Renal pelvis (tissue), 12 donors: ENCODE measurements at places on chromosomes 13 and 19. TPM values are rescaled to one million over a fixed set of nuclear protein-coding genes. Genes with fewer than 3 reads are reported as not detected.

Gene PRR20D
- polyA plus RNA-seq: not detected

Gene SYDE1
- 25.3 TPM for polyA plus RNA-seq

Gene PLPP2
- 4.1 TPM for polyA plus RNA-seq

Gene ATP11A
- 39.0 TPM for polyA plus RNA-seq

Gene ZNF28
- 19.7 TPM for polyA plus RNA-seq

Gene IGFL2
- not detected for polyA plus RNA-seq

DNA sequence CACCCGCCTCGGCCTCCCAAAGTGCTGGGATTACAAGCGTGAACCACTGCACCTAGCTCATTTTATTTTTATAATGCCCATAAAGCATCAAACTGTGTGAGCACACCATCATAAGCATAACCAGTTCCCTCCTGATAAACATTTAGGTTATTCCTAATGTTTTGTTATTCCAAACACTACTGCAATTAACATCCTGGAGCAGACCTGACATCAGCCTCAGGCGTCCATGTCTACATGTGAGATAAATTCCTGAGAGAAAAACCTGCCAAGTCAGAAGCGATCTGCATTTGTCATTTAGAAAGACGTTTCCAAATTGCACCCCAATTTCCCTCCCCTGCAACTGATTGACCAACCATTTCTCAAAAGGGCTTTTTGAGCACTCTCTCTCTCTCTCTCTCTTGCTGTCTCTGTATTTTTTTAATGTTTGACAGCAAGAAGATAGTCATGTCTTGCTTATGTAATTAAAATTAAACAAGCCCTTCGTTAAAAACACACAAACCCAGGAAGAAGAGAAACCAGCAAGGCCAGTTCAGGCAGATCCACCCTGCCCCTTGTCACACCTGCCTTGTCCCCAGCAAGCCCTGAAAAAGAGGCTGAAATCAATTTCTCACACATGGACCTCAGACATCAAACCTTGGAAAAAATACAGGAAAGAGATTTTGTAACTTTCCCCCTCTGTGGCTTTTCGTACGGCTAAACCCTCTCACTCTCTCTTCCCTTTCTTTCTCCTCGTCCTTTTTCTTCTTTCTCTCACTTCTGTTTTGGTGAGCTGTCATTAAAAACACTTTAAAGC, 9.9 kb downstream of the LYPD3 start:
- no peak for DNase-seq

GRCh38 chr19:55809381-55810058, 22.3 kb downstream of the NLRP11 start:
- peak; percentile 28 for DNase-seq

GRCh38 chr13:29359181-29359580, 236.3 kb downstream of the SLC7A1 start:
- DNase-seq: no peak

GRCh38 chr13:46896341-46897137, at the start of gene HTR2A:
TSS of gene HTR2A (minus strand) at chr13:46897053. CDS start at chr13:46895906, 1,147 bp downstream.
- peak; percentile 52 for DNase-seq

- DNase-seq: no peak
These were observed 133.5 kb downstream of the UQCRFS1 start for GRCh38 chr19:29079356-29080032.

GRCh38 chr13:76991796-76992547, at the start of gene CLN5:
TSS of gene CLN5 (plus strand) at chr13:76992081. CDS start at chr13:76992099, 18 bp downstream.
- DNase-seq: peak; percentile 87

DNA sequence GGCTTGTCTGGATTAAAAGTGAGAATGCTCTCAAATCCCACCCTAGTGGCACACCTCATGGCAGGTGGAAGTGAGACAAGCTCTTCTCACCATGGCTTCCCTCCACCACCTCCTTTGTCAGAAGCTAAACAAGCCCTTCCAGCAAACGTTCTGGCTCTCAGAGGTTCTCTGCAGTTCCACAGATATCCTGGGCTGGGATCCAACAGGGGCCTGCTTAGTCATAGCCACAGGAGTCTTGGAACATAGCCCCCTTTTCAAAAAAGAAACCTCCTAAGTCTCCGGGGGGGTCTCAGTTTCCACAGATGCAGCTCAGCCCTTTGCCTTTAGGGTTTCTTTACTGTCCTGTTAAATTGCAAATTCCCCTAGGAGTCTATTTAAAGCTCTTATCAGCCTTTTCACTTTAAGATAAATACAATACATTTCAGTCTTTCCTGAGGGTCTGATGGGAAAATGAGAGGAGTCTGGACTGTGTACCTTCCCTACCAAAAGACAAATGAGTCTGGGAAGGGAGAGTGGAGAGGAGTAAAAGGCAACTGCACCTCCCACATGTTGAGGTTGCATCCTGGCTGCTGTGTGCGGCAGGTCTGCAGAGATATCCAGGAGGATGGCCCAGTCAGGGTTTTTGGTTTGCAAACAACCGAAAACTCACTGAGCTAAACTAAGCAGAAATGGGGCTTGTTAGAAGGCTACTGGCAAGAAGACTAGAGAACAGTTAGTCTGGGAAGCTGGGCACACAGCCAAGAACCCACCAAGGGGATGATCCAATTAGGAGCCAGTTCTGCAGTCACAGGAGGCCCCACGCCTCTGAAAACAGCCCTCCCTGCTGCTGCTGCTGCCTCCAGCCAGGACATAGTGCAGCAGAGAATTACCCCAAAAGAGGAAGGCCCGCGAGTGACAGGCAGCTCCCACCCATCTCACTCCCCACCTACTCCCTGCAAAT, 41.4 kb upstream of the SERP2 start:
- DNase-seq: peak; percentile 61

DNA sequence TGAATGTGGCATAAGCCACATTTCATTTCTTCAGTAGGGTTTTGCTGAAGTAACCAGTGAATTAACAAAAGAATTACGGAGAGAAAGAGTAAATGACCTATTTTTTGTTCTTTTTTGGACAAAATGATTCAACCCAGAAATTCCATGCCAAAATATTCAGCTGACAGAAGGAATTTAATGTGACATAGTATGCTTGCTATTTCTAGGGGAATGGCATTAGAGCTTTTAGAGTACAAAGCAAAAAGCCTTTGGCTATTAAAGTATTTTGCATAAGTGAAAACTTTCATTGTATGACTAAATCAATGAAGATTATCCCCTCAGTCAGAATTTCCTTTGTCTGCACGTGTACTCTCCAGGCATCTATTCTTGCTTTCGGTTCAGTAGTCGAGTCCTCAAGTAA, 465.3 kb downstream of the COG6 start:
- no peak for DNase-seq

DNA sequence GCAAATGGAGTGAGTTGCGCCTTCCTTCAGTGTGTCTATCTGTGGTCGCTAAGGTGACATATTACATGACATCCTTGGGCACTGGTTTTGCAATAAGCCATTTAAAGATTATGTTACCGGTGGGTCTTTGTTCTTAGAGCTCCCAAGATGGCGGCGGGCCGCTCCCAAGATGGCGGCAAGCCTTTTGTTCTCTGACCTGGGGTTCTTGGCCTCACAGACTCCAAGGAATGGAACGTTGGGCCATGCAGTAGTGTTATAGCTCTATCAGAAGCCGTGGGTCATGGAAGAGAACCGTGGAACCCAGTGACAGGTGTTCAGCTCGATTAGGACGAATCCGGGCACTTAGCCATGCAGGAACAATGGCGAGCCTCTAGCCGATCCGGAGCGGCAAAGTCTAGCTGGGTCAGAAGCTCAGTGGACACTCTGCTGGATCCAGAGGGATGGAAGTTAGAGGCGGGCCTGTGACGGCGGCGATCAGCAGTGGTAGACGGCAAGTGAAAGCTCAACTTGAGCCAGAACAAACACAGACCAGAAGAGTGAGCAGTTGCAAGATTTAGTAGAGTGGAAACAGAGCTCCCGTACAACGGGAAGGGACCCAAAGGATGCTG, 188.6 kb downstream of the TEX29 start:
- DNase-seq: no peak

DNA sequence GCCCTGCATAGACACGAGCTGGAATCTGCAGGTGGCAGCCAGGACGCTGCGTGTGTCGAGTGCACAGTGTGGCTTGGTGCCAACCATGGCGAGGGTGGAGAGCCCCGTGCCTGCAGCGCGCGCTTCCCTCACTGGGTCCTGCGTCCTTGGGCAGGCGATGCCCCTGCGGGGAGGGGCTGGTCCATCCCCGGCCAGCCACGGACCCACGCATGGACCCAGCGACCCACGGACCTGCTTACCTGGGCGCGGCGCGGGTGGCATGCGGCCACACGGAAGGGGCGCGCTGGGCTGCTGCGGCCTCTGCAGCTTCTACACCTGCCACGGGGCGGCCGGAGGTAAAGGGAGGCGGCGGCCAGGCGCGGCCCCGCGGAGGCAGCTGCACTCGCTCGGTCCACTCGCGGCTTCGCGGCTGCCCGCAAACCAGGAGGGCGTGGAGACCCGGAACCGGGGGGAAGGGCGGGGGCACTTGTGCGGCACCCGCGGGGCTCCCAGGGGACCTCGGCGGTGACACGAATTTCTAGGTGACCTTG, 569 bp upstream of the MCF2L start:
- no peak for DNase-seq
